CD4-positive, alpha-beta T cell (primary cell): ENCODE measurements at places on chromosomes 2 and 18.

GRCh38 chr2:195406886-195407603, 250.0 kb upstream of the SLC39A10 start:
- no peak for DNase-seq
- no peaks in the 10 kb centered on the region for H3K36me3 ChIP-seq
- H3K27me3 ChIP-seq: no peaks in the 10 kb centered on the region
- H3K4me1 ChIP-seq: no peaks in the 10 kb centered on the region

DNA sequence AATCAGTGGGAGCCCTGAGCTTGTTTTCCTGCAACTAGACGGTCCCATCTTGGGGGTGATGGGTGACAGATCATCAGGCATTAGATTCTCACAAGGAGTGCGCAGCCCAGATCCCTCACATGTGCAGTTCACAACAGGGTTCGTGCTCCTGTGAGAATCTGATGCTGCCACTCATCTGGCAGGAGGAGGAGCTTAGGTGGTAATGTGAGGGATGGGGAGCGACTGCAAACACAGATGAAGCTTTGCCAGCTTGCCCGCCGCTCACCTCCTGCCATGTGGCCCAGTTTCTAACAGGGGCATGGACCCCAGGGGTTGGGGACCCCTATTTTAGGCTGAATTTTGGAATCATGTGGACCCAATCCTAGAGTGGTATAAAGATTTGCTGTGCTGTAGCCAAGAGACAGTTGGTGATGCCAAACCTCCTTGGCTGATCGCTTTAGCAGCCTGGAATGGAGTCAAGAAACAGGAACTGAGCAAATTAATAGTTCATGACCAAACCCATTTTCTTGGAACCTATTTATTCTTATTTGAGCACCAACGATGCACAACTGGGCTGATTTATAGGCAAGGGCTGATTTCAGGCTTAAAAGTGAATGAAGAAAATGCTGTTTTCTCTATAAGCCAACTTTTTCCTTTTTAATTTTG, 25.7 kb downstream of the LPIN1 start:
- H3K27me3 ChIP-seq: no peaks in the 10 kb centered on the region
- DNase-seq: no peak
- H3K36me3 ChIP-seq: peaks cover 75% of the 10 kb centered on the region
- H3K4me3 ChIP-seq: no peak overlapping the region
- H3K27ac ChIP-seq: no peak overlapping the region
- H3K4me1 ChIP-seq: peaks cover 16% of the 10 kb centered on the region

- no peaks in the 10 kb centered on the region for H3K27me3 ChIP-seq
- no peaks in the 10 kb centered on the region for H3K36me3 ChIP-seq
- H3K27ac ChIP-seq: no peak overlapping the region
- no peaks in the 10 kb centered on the region for H3K4me1 ChIP-seq
- no peak overlapping the region for H3K4me3 ChIP-seq
- DNase-seq: no peak
Measured at GRCh38 chr2:187934236-187934635, 357.4 kb upstream of the GULP1 start.

DNA sequence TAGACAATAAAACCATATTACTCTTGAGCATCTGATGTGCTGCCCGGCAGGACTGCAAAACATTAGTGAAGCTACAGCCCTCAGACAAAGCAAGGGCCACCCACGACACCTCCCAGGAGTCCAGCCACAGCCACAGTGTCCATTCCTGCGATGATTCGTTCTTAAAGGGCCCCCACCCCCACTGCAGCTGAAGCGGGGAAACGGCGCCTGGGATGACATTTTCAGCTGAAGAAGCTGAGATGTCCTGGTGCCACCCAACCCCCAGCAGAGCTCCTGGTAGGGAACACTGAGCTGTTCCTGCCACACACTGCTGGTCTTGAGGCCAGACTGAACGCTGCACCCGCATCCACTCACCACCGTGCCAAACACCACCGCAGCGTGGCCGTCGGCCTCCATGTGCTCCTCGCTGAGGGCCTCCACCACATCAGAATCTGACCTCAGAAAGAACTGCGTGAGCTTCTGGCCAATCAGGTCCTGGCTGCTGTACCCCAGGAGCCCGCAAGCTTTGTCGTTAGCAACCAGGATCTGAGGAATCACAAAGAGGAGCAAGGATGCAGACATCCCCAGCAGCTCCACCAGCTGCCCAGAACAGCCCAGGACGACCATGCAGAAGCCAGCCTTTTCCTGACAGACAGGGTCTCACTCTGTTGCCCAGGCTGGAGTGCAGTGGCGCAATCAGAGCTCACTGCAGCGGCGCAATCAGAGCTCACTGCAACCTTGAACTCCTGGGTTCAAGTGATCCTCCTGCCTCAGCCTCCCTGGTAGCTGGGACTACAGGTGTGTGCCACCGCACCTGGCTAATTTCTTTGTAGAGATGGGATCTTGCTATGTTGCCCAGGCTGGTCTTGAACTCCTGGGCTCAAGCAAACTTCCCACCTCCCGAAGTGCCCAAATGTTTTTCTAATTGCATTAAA, 9.5 kb downstream of the PASK start:
- H3K4me1 ChIP-seq: no peaks in the 10 kb centered on the region
- H3K27me3 ChIP-seq: no peaks in the 10 kb centered on the region
- H3K4me3 ChIP-seq: no peak overlapping the region
- DNase-seq: no peak
- peaks cover 62% of the 10 kb centered on the region for H3K36me3 ChIP-seq

GRCh38 chr2:68667371-68667770, 24.0 kb downstream of the PROKR1 start:
- H3K4me3 ChIP-seq: no peak overlapping the region
- H3K27me3 ChIP-seq: no peaks in the 10 kb centered on the region
- H3K4me1 ChIP-seq: no peaks in the 10 kb centered on the region
- H3K27ac ChIP-seq: no peak overlapping the region
- DNase-seq: no peak

GRCh38 chr2:39778233-39778632, 825 bp downstream of the THUMPD2 start:
- no peak for DNase-seq
- peaks cover 18% of the 10 kb centered on the region for H3K4me1 ChIP-seq
- H3K36me3 ChIP-seq: no peaks in the 10 kb centered on the region
- H3K27me3 ChIP-seq: no peaks in the 10 kb centered on the region
- H3K4me3 ChIP-seq: peak overlapping the region; percentile 74

GRCh38 chr2:182586426-182586825, 129.6 kb upstream of the DNAJC10 start:
- no peaks in the 10 kb centered on the region for H3K36me3 ChIP-seq
- H3K27ac ChIP-seq: no peak overlapping the region
- H3K4me1 ChIP-seq: no peaks in the 10 kb centered on the region
- H3K4me3 ChIP-seq: no peak overlapping the region

GRCh38 chr2:149740490-149740889, 152.9 kb upstream of the MMADHC start:
- no peaks in the 10 kb centered on the region for H3K36me3 ChIP-seq
- no peak overlapping the region for H3K4me3 ChIP-seq
- no peaks in the 10 kb centered on the region for H3K27me3 ChIP-seq
- no peak overlapping the region for H3K27ac ChIP-seq
- no peaks in the 10 kb centered on the region for H3K4me1 ChIP-seq
- DNase-seq: no peak

DNA sequence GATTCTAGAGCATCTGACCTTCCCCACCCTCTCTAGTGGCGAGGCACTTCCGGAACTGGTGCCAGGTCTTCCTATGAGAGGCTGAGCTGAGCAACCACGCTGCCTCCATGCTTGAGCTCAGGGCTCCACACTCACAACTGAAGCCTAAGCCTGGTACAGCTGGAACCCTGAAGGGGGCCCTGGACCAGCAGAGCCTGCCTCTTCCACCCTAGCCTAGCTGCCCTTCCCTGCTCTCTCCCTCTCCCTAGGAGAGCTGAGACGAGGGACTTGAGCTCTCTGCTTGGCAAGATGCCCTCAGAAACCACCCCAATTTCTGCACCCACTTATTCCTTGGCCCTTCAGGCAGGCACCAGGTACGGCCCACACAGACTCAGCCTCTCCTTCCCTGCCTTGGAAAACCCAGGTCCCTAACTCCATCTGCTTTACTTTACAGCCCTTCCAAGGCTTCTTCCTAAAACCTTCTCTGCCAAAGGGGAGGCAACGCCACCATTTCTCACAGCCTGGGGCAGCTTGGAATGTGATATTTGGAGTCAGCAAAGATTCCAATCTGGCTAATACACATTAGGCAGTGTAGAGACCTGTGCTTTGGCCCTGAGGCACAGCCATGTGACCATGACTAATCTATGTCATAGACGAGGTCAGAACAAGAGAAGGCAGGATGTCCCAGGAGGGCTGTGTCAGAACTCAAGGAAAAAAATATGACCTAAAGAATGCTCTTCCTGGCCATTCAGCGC, 18.8 kb downstream of the COX7A2L start:
- H3K4me1 ChIP-seq: peaks cover 16% of the 10 kb centered on the region
- H3K27me3 ChIP-seq: no peaks in the 10 kb centered on the region
- no peak overlapping the region for H3K27ac ChIP-seq
- H3K4me3 ChIP-seq: no peak overlapping the region
- no peak for DNase-seq
- H3K36me3 ChIP-seq: peaks cover 38% of the 10 kb centered on the region

DNA sequence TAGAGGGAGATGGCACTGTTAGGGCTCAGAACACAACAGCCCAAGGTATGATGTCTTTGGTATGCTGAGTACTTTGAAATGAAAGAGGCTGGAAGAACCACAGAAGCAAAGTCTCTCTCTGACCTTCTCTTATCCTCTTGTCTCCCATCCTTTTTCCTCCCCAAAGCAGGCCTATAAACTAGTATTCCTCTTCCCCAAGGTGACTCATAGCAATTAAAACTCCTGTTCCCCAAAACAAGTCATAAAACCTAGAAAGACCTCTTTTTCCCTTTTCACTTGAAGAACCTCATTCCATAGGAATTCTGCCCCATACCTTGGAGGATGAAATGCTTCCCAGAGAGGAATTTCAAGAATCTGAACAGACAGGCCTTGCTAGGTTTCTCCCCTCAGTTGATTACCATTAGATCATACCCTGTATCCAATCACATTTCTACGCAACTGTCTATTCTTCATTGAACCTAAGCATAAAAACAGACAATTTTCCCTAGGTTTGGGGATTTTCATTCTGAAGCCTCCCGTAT, 25.7 kb downstream of the MDH1 start:
- H3K4me3 ChIP-seq: no peak overlapping the region
- no peaks in the 10 kb centered on the region for H3K4me1 ChIP-seq
- no peak overlapping the region for H3K27ac ChIP-seq
- DNase-seq: no peak
- H3K36me3 ChIP-seq: no peaks in the 10 kb centered on the region
- no peaks in the 10 kb centered on the region for H3K27me3 ChIP-seq

GRCh38 chr2:71181316-71181715, 45.6 kb downstream of the PAIP2B start:
- H3K36me3 ChIP-seq: no peaks in the 10 kb centered on the region
- no peak overlapping the region for H3K27ac ChIP-seq
- DNase-seq: no peak
- no peaks in the 10 kb centered on the region for H3K4me1 ChIP-seq
- H3K27me3 ChIP-seq: no peaks in the 10 kb centered on the region
- no peak overlapping the region for H3K4me3 ChIP-seq

DNA sequence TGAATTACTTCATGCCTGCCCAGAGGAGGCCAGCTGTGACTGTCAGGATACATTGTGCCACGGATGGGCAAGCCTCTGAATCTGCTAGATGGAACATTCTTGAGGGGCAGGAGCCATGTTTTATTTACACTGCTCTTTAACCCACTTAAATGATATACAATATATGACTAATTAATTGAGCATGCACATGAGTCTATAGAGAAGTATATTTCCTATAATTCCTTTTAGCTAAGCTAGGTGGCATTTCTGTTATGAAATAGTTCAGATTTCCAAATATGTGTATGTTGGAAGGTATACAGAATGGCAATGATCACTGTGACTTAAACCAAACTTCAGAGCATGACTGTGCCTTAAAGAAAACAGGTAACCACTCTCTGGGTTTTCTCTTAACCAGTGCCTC, 131.7 kb downstream of the RAB3GAP1 start:
- no peak overlapping the region for H3K27ac ChIP-seq
- H3K4me3 ChIP-seq: no peak overlapping the region
- H3K27me3 ChIP-seq: no peaks in the 10 kb centered on the region
- DNase-seq: no peak

DNA sequence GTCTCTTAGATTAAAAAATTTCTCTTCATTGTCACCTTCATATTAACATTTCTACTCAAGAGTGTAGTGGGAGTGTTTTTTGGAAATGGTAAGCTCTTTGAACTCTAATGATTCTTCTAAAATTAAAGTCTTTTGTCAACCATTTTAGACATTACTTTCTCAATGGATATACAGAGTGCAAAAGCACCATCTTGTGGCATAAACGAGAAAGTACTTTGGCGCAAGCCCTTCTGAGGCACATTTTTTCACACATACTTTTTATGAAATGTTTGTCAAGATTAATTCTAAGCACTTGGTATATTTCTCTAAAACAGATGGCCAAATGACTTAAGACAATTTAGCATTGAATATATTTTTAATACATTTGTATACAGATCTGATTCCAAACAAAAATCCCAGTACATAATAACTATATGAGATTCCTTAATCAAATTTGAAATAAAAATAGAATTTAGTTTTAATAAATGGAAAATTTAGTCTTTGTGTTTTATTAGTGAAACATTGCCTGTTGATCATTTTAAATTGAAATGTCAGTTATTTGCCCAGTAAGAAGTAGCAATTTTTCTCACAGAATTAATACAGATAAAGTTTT, 63.3 kb upstream of the GALNT5 start:
- no peaks in the 10 kb centered on the region for H3K27me3 ChIP-seq
- peak; percentile 48 for DNase-seq
- H3K4me3 ChIP-seq: no peak overlapping the region
- no peaks in the 10 kb centered on the region for H3K36me3 ChIP-seq
- no peak overlapping the region for H3K27ac ChIP-seq

DNA sequence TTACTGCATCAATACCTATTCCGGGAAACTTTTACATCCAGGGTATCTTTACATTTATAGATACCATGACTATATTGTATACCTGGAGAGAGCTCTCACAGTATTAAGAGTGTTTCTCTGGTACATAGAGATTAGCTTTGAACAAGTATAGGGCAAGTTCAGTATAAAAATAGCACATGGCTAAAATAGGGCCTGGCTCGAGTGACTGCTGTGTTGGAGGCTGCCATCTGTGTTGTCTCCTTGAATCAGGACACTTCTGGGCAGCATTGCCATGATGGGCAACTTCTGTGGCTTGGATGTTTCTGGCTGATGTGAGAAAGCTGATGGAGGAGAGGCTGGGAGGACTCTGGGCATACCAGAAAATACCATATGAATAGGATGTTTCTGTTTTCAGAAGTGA, 18.7 kb downstream of the ARHGAP28 start:
- H3K4me1 ChIP-seq: no peaks in the 10 kb centered on the region
- no peaks in the 10 kb centered on the region for H3K27me3 ChIP-seq
- H3K36me3 ChIP-seq: no peaks in the 10 kb centered on the region
- no peak overlapping the region for H3K4me3 ChIP-seq

- H3K4me1 ChIP-seq: no peaks in the 10 kb centered on the region
- no peaks in the 10 kb centered on the region for H3K36me3 ChIP-seq
- H3K27me3 ChIP-seq: no peaks in the 10 kb centered on the region
- H3K27ac ChIP-seq: no peak overlapping the region
Measured at GRCh38 chr2:21155365-21156136, 31.8 kb downstream of the TDRD15 start.

GRCh38 chr18:80247393-80247841, at the start of gene PARD6G:
PARD6G (minus strand) TSS chr18:80247514; CDS start chr18:80247348, 166 bp downstream.
- H3K36me3 ChIP-seq: no peaks in the 10 kb centered on the region
- H3K4me3 ChIP-seq: peak within 1 kb of the TSS; percentile 34
- peaks cover 40% of the 10 kb centered on the region for H3K27me3 ChIP-seq
- H3K4me1 ChIP-seq: peaks cover 13% of the 10 kb centered on the region
